ENCODE measurements at places on chromosomes 3 and 15.

DNA sequence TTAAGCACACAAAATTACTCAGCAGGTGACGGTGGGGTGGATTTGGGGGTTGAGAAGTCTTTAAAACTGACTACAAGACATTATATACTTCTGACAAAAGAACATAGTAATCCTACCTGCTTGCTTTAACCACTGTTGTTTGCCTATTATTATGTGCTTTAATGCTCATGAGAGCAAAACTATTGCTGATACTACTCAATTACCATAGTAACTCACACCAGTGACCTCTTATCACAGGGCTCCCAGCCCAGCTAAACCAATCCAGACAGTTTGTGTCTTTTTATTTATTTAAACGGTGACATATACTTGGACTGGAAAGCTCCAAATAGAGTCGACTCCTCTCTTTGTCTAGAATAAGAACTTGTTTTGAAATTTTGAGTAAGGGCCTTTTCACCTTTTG is 42.8 kb upstream of the FEZF2 start:
- DNase-seq, result no peak

DNA sequence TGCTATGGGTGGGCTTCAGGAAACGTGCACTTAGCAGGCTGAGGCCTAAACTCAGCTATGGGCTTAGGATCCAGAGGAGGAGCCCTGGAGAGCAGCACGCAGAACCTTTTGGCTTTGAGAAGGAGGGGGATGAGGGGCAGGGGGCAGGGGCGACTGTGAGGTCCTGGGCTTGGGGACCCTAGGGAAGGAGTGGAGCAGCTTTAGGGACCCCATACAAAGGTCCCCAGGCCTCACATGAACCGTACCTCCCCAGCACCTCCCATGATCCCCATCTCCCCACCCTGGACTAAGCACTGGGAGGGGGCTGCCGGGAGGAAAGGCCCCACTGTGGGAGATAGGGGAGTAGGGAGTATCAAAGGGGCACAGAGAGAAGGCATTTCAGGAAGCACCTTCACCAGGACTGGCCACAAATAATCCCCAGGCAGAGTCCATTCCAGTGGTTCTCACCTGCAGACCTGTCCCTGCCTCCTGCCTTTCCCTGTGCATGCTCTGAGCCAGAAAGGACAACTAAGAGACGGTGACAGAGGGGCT is 62.0 kb upstream of the KLF13 start:
- no peak for DNase-seq

DNA sequence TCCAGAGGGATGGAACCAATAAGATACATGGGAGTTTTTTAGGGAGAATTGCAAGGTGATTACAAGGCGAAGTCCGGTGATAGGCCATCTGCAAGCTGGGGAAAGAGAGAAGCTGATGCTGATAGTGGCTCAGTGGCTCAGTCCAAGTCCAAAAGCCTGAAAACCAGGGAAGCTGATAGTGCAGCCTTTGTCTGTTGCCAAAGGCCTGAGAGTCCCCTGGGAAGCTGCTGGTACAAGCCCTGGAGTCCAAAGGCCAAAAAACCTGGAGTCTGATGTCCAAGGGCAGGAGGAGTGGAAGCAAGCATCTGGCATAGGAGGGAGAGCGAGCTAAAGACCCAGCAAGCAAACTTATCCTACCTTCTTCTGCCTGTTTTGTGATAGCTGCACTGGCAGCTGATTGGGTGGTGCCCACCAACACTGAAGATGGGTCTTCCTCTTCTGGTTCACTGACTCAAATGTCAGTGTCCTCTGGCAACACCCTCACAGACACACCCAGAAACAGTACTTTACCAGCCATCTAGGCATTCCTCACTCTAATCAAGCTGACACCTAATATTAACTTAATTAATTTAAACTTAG is 16.7 kb downstream of the TFG start:
- no peak for DNase-seq

DNA sequence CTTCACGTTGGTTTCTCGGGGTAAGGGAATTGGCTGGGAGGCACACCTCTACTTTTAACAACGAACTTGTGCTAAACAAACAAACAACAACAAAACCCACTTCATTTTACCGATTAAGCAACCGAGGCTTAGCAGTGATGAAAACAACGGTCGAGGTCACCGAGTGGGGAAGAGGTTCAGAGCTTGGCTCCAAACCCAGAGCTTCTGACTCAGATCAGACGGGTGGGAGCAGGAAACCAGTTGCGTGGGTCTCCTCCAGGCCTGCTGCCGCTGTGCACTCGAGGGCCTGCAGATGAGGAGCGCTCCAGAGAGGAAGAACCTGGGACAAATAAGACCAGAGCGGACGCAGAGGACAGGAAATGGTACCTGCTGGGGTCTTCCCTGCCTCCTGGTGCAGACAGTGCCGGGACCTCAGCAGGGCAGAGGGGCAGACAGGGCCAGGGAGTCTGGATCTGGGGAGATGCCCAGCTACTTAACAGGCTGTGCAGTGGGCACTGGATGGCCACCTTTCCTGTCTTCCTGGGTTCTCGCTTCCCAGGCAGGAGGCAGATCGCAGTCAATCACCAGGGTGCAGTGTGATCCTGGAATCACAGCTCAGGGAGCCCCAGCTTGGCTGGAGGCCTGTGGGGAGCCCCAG is 99.0 kb upstream of the MEF2A start:
- DNase-seq, result no peak

DNA sequence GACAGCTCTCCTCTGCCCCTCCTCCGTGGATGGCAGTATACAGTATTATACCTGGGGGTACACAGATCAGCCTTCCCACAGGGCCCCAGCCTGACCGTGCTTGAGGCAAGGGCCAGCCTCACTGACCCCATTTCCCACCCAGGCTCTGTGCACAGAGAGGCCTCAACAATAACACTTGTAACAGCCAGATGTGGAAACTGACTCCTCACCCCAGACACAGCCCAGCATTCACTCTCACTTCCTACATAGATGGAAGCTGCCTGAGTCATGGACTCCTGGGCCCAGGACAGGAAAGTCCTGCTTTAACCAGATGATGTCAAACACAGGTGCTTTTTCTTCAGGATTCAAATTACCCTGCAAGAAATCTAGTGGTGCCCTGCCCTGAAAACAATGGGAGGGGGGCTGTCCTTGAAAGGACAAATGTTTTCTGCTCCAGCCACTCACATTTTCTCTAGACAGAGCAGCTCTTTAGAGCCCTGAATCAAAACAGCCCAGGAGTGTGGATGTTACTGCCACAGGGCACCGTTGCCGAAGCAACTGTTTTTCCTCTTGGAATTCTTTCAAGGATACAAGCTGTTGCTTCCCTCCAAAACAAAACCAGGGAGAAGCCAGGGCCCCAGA is 16.4 kb downstream of the CCDC12 start:
- no peak for DNase-seq

DNA sequence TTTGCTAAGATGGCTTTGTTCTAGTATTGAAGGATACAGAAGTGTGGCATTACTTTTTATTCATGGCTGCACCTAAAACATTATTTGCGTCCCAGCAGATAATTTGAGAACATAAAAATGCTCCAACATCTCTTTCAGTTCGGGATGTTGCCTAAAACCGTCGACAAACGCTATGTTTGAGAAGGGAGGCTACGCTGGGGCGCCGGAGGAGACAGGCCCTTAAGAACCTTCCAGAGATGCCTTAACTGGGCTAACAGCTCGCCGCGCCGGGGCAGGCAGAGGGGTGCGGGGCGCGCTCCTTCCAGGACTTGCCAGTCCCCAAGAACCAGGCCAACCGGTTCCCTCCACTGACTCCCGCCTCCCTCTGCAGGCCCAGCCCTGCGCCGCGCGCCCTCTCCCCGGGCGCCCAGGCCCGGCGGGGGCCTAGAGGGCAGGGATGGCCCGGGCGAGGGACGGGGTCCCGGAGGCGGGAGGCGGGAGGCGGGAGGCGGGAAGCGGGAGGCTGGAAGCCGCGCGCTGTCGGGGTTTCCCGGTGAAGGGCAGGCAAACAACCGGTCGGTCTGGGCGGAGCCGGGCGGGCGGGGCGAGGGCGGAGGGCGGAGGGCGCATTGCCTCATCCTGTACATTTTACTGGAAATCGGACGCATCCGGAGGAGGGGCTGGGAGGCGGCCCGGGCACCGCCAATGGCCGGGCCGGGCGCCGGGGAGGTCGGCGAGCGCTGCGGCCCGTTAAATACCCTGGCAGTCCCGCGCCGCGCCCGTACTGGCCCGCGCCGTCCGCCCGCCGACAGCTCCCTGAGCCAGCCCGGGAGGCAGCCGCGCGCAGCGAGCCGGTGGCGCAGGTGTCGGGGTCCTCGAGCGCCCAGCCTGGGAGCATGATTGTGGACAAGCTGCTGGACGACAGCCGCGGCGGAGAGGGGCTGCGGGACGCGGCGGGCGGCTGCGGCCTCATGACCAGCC is at the start of gene NFKBIZ:
Gene NFKBIZ, plus strand, starts transcription at position 761 of the 960 bp plus-strand sequence. Its CDS starts 115 bp downstream, at position 876.
- peak; percentile 93 for DNase-seq

DNA sequence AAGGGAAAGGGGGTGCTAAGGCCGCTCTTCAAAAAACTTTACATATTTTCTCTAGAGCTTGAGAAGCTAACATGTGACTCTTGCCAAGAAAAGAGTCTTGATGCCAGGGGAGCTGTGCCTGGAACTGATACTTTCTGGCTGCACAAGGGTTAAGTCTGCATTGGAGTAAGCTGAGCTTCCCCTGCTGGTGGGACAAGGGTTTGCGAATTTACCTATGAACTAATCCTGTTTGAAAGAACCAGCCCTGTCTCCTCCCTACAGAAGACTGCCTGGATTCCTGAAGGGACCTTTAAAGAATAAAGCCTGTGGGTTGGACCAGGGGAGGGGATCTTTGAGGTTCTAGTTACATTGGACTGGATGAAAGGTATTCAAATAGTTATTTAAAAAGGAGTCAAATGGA is 58.3 kb upstream of the EPHA3 start:
- peak; percentile 4 for DNase-seq

DNA sequence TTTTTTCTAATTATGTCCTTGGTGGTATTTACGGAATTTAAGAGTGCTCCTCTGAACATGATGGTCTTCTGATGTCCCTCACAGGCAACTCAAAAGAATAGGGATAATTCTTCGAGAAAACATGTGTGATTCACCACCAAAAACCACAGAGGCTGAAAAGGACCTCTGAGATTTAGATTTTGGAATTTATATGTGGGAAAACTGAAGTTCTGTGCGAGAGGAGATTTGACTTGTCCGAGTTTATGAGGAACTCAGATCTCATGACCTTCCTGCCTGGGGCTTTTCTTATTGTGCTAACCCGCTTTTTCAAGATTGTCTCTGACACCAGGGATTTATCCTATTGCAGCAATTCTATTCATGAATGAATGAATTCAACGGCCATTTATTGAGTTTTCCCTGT is 142.4 kb downstream of the FAM43A start:
- no peak for DNase-seq

GRCh38 chr15:66730168-66731021 is 28.4 kb downstream of the SMAD6 start:
- DNase-seq, result no peak

DNA sequence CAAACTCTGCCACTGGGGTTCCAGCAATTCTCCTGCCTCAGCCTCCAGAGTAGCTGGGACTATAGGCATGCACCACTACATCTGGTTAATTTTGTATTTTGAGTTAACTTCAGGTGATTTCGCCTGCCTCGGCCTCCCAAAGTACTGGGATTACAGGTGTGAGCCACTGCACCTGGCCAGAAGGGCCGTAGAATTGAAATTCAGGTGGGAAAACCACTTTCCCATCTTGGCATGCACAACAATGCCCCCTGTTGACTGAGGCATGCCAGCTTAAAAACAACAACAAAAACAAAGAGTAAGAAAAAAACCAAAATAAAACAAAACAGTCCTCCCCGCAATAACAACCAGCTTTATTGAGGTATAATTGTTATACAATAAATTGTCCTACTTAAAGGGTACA is 32.6 kb upstream of the RAB11A start:
- DNase-seq, result no peak

GRCh38 chr15:26724381-26725150 is 48.3 kb downstream of the GABRB3 start:
- no peak for DNase-seq

- DNase-seq, result no peak
Observed at GRCh38 chr3:122331886-122332285, 6.8 kb downstream of the CSTA start.

DNA sequence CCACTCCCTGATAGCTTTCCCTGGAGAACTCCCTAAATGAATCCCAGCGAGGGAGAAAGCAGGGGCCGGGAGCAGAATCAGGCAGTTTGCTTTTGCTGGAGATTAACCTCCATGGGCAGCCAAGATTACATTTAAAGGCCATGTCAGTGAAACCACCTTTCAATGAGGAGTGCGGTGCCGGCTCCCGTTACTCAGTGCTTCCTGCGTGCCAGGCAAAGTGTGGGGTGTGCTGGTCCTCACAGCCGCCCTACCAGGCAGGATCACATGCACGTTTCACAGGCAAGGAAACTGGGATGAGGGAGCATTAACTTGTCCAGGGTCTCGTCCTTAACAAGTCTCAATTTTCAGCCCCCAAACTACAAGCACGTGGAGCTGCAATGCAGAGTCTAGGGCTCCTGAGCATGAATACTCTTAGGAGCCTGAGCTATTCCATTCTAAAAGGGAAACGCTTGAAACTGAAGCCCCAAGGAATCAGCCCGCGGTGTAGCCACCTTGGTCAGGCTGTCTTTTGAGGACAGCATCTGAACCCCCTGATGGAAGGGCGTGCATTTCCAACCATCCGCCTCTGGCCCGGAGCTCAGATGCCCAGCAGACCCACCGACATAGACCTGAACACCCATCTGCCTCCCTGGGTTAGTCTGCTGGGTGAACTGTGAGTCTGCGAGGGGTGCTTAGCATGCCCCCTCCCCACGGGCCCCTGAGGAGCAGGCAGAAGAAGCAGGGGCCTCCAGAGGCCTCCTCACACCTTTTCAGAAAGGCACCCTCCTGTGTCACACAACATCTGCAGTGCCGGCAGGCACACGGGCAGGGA is 5.6 kb downstream of the IGDCC3 start:
- DNase-seq, result no peak

DNA sequence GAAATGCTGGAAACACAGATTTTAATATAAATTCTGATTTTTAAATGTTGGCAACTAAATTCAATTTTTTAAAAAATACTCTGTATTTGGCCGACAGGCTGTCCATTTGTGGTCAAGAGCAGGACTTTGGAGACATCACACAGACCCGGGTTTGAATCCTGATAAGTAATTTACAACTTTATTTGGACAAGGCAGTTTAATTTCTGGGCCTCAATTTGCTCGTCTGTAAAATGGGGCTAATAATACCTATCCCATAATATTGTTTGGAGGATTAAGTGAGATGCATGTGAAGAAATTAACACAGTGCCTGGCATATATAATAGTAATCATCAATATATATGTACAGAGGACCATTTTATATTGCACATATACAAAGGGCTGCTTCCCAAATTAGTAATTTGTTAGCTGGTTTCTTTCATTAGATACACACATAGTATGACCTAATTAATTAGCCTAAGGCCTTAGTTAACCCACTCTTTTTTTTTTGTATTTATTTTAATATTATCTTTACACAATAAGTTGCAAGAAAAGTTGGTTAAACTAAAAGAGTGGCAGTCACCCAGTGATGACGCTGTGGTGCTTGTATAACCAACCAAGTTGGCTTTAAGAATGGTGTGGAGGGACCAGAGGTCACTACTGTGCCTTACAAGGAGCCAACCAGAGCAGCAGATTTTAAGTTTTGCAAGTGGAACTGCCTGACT is 665 bp downstream of the PIGB start:
- DNase-seq, result peak; percentile 61

DNA sequence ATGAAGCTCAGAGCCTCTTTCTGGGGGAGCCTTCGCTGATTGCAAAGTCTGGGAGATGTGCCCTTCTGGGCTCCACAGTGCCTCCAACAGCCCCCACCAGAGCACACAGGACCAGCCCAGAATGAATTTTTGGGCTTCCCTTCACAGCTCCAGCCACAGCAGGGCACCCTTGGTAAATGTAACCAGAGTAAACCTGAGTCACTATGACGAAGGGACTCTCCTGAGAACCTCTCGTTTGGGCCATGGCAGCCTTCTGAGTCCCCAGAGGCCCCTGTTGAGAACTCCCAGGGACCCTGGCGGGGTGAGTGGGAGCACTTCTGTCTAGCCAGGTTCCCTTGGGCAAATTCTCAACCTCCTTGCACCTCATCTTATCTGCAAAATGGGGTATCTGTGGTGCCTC is 20.8 kb downstream of the FAM3D start:
- no peak for DNase-seq

All from AML-193 (cell line).